ENCODE measurements at places on chromosomes 7 and 10. TPM values are rescaled to one million over a fixed set of nuclear protein-coding genes. Genes with fewer than 3 reads are reported as not detected.

ANK3 gene
- polyA plus RNA-seq, result 12.8 TPM

TRPV5 gene
- 0.05 TPM for polyA plus RNA-seq

IFIT1 gene
- 0.94 TPM for polyA plus RNA-seq

GRM8 gene
- polyA plus RNA-seq, result 1.8 TPM

NKX2-3 gene
- not detected for polyA plus RNA-seq

GSDME gene
- polyA plus RNA-seq, result 5.4 TPM

VSTM4 gene
- polyA plus RNA-seq, result 0.48 TPM

CYP26C1 gene
- 0.93 TPM for polyA plus RNA-seq

CDC14C gene
- 0.09 TPM for polyA plus RNA-seq

XRCC2 gene
- 14.3 TPM for polyA plus RNA-seq

CYP2C18 gene
- polyA plus RNA-seq, result not detected

AKR1C8 gene
- not detected for polyA plus RNA-seq

Measured in H1 (cell line).